Transverse colon (tissue), 4 donors: ENCODE measurements at places on chromosomes 3 and 15. TPM values are rescaled to one million over a fixed set of nuclear protein-coding genes. Genes with fewer than 3 reads are reported as not detected.

SYNPR gene
- not detected for total RNA-seq

TGM5 gene
- not detected for total RNA-seq

NR1I2 gene
- total RNA-seq: 96.7 TPM

ACAD9 gene
- total RNA-seq: 37.3 TPM

RPSA gene
- 886 TPM for total RNA-seq

DNA sequence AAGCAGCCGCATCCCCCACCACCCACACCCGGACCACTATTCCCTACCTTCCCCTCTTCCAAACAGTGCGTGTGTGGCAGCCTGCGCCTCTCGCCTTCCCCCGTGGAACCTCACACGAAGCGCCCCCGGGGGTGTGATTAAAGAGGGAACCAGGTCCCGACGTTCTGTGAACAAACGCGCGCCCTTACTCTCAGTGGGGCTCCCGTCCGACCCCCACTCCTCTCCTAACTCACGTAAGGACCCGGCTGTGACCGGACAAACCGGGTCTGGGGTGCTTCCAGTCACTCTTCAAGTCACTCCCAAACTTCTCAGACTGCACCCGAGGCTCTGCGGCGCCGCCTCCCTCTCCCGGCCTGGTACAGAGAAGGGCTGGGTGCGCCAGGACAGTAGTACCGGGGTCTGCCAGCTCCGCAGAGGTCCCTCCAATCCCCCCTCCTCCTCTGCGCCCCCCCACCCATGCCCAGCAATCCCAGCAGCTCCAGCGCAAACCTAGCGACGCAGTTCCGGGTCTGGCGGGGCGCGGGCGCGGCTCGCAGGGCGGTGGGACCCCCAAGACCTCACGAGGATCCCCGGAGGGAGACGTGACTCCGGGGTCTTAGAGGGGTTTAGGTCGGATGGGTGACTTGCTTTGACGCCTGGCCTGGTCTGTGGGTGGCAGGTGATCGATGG, 574 bp downstream of the DUOXA1 start:
- DNase-seq: no peak

DNA sequence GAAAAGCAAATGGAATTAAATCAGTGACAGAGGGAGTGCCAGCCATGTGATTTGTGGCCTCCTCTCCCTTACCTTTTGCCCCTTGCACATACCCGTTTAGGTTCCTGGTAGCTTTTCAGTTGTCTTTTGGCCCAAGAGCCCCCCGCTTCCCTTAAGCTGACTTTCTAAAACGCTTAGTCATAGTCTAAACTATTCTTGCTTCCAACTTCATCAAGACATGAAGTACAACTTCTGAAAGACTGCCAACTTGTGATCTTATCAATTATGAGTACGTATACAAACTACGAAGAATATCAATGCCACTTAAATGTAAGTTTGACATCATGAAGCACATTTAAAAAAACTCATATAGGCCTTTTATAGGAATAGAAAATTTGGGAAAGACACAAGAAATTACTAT, 61.9 kb downstream of the EIF3J start:
- no peak for DNase-seq

- no peak for DNase-seq
Measured at GRCh38 chr3:126571078-126571477, 12.3 kb upstream of the C3orf22 start.

GRCh38 chr15:31480356-31481025, 153.9 kb downstream of the KLF13 start:
- peak; percentile 8 for DNase-seq

DNA sequence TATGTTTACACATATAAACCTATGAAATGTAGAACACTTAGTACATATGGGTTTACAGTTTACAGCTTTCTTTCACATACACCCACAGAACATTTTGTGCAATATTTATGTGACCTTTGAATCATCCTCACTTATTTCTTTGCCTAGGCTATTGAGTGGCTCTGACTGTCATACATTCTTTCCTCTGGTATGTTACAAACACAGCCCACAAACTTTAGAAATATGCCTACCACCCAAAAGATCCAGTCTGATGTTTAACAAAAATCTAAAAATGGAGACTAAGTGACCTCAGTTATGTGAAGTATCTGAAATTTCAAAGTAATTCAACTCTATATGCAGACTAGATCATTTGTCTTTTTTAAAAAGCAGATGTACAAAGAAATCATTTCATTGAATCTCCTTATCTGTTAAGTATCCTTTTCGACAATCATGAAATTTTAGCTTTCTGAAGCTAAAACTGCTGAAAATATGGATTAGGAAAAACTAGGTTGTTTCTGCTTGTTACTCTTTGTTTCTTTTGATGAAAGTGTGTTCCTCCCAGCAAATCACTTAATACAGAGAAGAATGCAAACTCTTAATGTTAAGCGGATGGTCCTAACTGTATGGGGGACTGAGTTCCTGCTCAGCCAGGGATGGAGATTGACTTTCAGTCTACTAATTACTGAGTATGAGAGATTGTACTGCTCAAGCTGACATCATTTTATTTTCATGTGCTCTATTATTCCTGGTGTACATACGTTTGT, 27.7 kb downstream of the CCDC54 start:
- DNase-seq: no peak

DNA sequence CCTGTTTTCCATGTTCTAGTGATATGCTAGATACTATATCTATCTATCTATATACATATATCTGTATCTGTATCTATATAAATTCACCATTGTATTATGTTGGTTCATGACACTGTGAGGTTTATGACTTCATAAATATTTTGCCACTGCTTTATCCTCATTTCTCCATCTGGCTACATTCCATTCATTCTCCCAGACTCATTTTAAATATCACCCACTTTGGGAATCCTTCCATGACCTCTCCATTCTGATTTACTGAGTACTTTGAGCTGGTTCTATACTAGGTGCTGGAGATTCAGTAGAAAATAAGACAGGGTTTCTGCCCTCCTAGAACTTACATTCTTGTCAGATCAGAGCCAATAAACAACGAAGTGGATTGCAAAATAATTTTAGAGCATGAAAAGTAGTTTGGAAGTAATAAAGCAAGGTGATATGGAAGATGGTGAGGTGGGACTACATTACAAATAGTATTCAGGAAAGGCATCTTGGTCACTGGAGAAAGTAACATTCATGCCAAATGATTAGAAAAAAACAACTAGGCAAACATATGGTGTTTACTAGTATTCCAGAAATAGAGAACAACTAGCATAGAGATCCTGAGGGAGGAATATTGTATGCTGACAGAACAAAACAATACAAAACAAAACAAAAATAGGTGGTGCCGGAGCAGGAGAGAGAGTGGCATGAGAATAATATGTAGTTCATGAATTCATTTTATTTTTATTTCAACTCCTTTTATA, 11.6 kb upstream of the PLSCR4 start:
- no peak for DNase-seq

DNA sequence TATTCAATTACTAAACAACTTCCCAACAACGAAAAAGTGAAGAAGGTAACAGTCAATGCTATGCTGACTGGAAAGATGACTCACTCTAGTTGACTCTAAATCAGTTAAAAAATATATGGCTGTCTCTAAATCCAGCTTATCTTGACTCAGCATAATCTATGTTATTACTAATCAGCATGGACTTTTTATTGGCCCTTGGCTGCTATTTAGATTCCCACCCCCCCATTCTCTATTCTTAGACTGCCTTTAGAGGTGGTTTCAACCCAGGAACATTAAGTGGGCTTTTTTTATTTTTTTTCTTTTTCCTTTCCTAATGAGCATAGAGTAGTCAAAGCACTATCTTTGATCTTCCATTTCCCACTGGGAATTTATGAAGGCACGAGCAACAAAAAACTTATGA, 1.9 kb downstream of the PCOLCE2 start:
- no peak for DNase-seq

- no peak for DNase-seq
Measured at GRCh38 chr3:168722091-168722490, 626.4 kb upstream of the GOLIM4 start.
